CD4-positive, alpha-beta T cell treated with Interleukin-15 for 4 hours (primary cell): ENCODE measurements at places on chromosomes 2 and 18.

DNA sequence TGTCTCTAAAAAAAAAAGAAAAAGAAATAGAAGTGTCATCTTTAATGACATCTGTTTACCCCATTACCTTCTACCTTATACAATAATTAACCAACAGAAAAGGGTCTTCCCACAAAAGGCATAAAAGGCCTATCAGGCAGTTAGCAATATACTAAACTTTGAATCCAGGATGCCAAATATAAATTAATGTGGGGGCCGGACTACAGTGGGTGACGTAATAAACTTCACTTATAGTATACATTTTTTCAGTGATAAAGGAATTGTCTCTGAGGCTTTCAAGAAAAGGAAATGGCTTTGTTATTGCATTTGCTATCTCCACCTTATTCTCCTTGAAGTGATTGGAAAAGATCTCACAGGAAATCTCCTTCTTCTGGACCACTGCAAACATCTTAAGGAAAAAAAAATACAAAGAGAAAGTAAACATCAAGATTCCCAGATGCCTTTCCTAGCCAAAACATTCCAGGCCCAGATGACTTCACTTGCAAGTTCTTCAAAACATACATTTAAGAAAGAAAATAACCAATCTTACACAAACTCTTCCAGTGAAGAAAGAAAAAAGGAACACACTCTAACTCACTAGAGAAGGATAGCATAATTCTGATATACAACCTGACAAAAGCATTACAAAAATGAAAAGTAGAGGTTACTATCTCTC, 126.2 kb upstream of the CAB39 start:
- no peak for DNase-seq

- peak; percentile 7 for DNase-seq
These were observed 794 bp upstream of the CHCHD5 start for GRCh38 chr2:112583497-112584133.

DNA sequence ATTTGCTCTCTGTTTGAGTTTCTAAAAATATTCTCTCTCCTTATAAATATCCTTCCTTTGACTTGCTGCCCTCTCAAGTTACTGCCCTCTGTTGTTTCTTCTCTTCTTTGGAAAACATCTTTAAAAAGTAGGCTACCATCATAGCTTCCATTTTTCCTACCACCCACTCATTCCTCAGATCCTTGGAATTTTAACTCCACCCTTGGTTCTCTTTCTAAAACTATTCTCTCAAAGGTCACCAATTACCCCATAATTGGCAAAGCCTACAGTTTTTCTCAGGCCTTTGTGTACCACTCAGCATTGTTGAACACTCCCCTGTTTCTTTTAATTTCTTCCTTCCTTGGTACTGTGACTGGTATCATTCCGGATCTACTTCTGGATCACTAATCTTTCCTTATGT, 43.0 kb upstream of the ITGAV start:
- DNase-seq: no peak

GRCh38 chr2:227411990-227412350, 24.2 kb upstream of the SCYGR1 start:
- no peak for DNase-seq

- DNase-seq: no peak
These were observed 29.7 kb upstream of the DSG3 start for GRCh38 chr18:31417850-31418249.

- DNase-seq: no peak
These were observed 18.6 kb upstream of the AP1S3 start for GRCh38 chr2:223856021-223856420.

DNA sequence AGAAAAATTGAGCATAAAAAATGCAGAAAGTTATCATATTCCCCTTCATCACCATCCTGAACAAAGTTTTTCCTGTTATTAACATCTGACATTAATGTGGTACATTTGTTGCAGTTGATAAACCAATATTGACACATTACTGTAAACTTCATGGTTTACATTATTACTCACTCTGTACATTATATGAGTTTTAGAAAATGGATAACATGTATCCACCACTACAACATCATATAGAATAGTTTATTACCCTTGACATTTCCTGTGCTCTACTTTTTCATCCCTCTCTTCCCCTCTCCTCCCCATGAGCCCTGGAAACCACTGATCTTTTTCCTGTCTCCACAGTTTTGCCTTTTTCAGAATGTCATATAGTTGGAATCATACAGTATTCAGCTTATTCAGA, 618.6 kb upstream of the TMEFF2 start:
- DNase-seq: no peak

GRCh38 chr2:239599299-239599698, 198.5 kb upstream of the HDAC4 start:
- DNase-seq: no peak

DNA sequence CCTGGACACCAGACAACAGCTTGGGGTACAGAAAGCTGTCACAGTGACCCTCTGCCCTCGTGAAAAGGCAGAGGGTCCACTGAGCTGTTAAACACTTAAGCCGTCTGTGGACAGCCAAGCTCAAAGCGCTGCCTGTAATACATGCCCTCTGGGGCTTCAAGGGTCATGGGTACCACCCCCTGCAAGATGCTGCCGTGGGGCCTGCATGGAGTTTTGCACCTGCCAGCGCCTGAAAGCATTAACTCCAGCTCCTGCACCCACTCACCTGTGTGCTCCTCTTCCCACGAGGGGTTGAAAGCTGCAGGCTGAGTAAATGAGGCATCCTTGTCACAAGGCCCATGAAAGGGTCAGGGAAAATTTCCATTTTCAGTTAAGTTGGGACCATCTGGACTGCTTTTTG, 70.6 kb upstream of the PHLPP1 start:
- no peak for DNase-seq

GRCh38 chr2:189661957-189662321, 680 bp downstream of the ASNSD1 start:
- DNase-seq: no peak

- no peak for DNase-seq
These were observed 175.0 kb upstream of the SLC39A10 start for GRCh38 chr2:195482010-195482409.

DNA sequence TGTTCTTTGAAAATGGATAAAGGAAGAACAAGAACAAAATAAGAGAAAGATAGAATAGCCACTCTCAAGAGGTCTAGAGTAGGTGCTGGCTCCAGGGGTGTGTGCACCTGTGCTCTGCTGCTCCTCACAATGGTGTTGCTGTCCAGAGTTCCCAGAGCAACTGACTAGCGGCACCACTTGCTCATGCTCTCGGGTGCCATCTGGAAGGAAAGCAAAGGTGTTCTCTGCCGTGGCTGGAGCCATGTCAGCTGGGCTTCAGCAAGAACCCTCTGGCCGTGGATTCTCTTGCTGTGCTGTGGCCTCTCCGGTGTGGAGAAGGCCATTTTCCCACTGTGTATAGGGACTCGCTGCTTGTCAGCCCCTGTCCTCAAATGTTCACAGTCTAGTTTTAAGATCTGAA, 114.6 kb upstream of the TEX51 start:
- DNase-seq: no peak

DNA sequence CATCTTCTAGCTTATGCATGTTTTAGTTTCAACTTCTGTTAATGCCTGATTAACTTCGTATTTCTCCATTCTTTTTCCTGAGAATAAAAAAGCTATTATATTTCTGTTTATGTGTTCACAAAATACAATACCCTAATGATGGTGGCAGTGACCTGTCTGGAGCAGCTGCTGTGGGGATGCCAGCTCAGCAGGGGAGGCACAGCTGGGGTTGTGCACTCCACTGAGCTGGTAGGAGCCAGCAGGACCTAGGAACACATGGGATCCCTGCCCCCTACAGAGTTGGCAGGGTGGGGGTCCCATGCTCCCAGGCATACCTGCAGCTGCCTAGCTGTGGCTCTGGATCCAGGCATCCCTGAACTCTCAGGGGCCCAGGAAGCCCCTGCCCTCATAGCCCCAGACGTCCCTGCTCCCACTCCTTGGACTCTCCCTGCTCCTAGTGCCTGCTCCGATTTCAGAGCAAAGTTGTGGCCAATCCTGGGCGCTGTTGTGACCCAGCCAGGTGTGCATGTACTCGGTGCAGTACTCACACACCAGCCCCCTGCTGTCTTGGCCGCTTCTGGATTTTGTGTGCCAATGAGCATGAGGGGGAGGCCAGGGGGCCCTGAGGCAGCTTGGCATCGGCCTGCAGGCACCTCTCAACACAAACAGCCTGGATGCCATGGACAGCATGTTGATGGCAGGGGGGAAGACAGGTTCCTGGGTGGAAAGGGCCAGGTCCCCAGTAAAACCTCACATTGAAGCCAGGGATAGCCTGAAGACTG, 546.0 kb downstream of the ZNF804A start:
- DNase-seq: no peak

GRCh38 chr2:223847410-223847809, 10.0 kb upstream of the AP1S3 start:
- no peak for DNase-seq

DNA sequence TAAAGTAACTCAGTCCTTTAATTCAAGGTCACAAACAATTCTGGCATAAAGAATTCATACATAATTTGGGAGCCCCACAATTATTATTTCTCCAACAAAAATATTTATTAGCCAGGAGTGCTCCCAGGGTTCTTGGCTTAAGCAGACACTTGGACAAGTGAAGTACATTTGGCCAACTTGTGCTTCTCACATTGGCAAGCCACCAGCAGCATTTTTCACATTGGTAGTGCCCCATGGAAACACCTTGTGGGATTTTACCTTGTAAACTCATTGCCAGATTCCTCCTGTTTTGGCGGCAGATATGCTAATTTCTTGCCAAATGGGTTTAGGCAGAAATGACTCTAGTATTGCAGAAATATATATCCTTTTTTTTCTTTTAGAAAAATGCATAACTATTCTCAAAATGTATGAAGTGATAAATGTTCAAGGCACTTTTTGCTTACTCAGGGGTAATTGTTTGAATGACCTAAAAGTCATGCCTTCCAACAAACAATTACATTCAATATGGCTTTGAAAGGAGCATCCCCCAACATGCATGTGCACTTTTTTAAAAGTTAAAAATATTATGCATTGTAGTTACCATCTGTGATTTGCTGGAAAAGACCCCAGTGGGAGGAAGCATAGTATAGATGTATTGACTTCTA, 113.5 kb downstream of the CSRNP3 start:
- DNase-seq: no peak

- no peak for DNase-seq
These were observed 423.6 kb upstream of the POU3F3 start for GRCh38 chr2:104430359-104430740.

DNA sequence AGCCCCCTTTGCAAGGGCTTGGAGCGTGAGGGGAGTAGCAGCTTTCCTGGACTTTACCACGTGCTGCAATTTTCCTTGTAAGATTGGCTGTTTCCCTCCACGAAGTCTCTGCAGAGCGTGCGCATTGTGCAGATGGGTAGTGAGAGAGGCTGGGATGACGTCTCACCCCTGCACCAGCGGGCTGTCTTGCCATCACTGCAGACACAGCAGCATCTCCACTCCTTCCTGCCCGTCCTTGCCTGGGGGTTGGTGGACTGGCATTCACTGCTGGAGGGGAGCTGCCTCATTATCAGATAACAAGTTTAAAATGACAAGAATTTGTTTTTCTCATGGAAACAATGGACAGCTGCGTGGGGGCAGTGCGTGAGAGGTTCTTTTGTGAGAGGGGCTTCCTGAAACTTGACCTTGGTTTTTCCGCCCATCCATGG, 45.3 kb upstream of the HS6ST1 start:
- no peak for DNase-seq

DNA sequence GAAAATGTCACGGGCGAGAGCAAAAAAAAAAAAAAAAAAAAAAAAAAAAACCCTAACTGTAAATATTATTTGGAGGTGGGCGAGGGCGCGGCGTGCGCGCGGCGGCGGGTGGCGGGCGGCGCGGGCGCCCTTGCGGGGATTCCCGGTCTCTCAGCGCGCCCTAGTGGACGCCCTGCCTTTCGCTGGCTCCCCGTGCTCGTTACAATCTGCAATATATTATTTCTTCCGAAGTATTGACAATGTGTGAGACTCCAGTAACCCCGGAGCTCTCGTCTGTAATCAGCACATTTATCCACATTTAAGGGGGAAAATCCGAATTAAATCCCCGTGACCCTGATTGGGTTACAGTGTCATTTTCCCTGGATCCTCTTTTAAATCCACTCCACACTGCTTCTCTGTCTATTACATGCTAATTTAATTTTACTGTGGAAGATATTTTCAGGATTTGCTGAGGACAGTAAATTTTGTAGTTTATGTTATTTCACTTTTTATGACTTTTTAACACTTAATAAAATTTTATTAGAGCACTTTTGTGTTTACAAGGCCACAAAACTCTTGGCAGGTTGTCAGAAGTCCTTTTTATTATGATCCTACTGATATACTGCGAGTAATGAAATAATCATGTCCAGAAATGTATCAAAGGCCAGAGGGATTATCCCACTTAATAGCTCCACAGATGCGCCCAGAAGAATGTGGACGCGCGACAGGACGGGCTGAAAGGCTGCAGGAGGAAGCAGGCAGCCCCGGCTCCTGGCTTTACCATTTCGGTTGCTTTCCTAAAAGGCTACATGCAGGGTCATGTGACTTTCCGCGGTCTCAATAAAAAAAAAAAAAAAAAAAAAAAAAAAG, 369.1 kb downstream of the MTX2 start:
- peak; percentile 36 for DNase-seq

DNA sequence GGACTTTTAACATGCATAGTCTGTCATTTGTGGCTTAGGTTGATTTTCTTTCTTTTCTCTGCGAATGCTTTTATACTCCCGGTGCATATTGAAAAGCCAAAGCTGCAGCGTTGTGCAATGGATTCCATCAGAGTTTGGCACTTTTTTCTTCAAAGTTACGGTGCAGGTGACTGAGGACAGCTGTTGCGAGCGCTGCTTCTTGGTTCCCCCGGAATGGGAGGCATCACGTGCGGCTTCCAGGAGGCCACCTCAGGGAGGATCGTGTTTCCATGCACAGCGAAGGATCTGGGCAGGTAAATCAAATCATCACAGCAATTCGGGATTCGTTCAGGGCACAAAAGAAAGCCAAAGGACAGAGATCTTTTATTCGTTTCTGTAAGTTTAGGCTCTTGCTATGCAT, 109.6 kb upstream of the ALKAL2 start:
- DNase-seq: no peak

DNA sequence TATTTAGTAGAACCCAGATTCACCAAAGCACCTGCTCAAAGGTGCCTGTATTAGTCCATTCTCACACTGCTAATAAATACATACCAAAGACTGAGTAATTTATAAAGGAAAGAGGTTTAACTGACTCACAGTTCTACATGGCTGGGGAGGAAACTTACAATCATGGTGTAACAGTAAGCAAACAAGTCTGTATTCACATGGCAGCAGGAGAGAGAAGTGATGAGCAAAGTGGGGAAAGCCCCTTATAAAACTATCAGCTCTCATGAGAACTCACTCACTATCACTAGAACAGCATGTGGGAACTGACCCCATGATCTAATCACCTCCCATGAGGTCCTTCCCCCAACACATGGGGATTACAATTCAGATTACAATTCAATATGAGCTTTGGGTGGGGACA, 28.0 kb upstream of the DDX18 start:
- DNase-seq: no peak

- DNase-seq: no peak
These were observed 115.6 kb downstream of the CTAGE1 start for GRCh38 chr18:22302144-22302543.

GRCh38 chr2:144372410-144373080, 147.4 kb downstream of the ZEB2 start:
- no peak for DNase-seq
